ENCODE measurements at places on chromosomes 2 and 18. TPM values are rescaled to one million over a fixed set of nuclear protein-coding genes. Genes with fewer than 3 reads are reported as not detected.

GRCh38 chr2:6833300-6833604 is 32.5 kb downstream of the CMPK2 start:
- DNase-seq, result no peak

DNA sequence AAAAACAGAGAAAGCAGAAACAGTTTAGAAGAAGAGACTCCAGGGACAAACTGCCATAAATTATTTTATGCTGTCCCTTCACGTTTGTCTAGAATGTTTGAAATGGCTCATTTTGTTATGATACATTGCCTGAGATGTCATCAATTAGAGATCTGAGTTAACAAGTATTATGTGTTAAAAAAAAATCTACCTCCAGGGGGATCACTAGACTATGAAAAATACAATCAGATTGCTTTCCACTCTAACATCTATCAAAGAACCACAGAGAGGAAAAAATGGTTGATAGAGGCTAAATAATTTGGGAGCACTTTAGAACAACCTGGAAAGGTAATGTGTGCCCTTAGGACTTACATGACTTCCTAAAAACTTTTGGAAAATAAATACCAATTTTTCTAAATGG is 103.8 kb upstream of the CCDC150 start:
- DNase-seq, result no peak

GRCh38 chr2:54626884-54627283 is 96.6 kb upstream of the EML6 start:
- DNase-seq, result no peak

DNA sequence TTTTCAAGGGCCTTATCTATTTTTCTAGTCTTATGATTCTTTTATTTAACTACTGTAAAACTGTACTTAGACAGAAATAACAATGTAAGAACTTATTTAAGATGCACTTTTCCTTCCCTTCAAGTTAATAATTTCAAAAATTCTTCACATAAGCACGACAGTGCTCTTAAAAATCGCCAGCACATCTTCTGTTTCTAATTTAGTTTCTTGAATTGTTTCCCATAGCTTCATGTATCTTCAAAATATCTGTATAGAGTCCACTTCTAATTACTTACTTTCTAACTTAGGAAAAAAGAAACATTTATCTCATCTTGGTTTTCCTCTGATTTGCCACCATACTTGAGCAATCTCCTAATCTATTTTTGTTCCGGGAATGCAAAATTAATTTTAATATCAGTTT is 196.1 kb downstream of the BABAM2 start:
- no peak for DNase-seq

GRCh38 chr2:64779117-64779690 is 125.5 kb upstream of the SERTAD2 start:
- peak; percentile 49 for DNase-seq

DNA sequence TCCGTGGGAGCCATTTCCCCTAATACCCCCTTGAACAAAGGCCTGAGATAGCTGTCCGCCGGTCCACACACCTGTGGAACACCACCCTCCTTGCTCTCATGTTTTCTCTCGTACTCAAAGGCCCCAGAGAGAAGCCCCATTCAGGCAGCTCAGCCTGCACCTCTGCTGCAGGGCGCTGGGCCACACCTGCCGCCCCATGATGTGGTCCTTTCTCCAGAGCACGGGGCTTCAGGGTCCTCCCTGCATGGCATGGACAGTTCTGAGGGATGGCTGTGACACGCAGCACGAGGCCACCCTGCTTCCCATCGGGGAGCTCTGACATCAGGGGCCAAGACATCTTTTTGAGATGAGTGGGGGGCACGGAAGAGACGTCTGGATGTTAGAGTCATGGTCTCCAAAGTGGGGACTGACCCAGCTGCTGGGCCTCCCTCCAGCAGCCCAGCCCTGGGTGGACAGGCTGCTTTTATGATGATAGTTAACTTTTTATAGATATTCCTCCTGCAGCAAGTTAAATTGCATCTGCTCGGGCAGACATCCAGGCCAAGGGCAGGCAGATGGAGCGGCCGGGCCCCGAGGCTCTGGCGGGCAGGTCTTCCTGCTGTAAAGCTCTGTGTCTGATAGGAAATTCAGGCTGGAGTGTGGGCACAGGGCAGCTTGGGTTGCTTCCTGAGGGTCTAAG is 56.7 kb downstream of the SDC1 start:
- no peak for DNase-seq

DNA sequence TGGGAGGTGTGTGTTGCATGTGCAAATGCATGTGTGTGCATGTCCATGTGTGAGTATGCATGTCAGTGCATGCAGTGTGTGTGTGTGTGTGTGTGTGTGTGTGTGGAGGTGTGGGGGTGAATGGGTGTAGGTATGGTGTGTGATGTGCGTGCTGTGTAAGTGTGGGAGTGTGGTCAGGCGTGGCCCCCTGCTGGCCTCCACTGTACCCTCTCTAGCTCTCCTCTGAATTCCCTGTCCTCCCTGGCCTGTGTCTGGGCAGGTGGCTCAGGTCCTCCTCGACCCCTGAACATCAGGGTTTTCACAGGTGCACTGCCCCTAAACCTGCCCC is 230.2 kb downstream of the CELF4 start:
- DNase-seq, result no peak

DNA sequence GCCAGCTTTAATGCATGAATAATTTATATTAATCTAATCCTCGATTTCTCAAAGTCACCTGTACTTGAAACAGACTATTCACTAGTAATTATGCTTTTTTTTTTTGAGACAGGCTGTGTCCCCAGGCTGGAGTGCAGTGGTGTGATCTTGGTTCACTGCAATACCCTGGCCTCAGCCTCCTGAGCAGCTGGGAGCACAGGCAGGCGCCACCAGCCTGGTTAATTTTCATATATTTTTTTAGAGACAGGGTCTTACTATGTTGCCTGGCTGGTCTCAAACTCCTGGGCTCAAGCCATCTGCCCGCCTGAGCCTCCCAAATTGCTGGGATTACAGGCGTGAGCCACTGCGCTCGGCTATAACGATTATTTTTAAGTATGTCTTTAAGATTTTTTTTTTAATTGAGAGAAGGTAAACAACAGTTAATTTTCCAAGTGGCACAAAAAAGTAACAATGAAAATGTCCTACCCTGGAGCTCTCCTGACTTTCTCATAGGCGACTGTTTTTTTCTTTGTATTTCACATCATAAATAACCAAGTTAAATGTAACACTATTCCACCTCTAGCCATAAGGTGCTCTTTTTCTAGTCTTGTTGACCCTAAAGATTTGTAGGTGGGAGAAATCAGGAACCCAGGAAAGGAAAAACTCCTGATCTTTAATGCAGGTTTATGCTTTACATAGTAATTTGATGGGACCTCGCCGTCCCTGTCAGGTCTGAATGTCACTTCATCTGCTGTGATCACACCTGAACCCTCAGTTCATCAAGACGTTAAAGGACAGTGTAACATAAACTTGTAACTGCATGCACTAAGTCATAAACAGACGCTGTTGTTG is 1.3 kb upstream of the ANKRD12 start:
- DNase-seq, result no peak

GRCh38 chr2:59461127-59461526 is 1092.3 kb downstream of the BCL11A start:
- no peak for DNase-seq

Gene ERMN
- not detected for total RNA-seq

GRCh38 chr18:70250781-70251180 is 38.1 kb upstream of the SOCS6 start:
- DNase-seq, result no peak

Gene ANKZF1
- total RNA-seq, result 74.4 TPM

- peak; percentile 13 for DNase-seq
These were observed 32.1 kb upstream of the MAPK4 start for GRCh38 chr18:50527636-50528307.

Gene SDC1
- total RNA-seq, result 1,059 TPM

Gene KRTCAP3
- total RNA-seq, result 65.7 TPM

DNA sequence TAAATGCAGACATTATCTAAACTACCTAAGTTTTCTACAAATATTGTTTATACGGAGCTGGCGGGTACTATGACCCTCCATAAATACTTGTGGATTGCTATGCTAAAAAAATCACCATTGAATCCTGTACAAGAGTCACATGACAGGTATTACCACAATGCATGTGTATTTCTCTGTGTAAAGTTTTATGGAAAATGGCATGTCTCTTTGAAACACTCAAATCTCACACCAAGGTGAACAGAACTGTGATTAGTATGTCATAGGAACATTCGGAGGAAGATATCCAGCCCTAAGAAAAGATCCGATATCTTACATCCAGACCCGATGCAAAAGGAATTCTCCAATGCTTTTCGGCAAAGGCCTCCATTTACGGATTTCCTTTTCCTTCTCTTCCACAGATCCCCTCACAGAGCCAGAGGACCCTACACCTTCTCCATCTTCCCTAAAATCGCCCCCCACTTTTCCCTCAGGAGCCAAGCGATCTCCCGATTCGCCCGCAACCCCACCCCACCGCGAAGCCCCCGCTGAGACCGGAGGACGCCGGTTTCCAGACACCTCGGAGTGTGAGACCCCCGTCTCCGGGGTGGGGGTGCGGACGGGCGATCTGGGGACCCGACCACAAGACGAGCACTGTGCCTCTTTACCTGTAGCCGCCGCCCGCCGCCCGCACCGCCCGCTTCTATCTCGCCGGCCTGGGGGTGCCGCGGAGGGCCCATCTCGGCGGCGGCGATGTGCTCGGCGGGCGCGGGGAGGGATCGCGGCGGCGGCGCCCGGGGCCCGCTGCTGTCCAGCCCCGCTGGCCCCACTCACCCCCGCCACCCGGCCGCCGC is 1.2 kb downstream of the SAP130 start:
- DNase-seq, result no peak

GRCh38 chr18:74273394-74273793 is 18.4 kb downstream of the CYB5A start:
- no peak for DNase-seq

DNA sequence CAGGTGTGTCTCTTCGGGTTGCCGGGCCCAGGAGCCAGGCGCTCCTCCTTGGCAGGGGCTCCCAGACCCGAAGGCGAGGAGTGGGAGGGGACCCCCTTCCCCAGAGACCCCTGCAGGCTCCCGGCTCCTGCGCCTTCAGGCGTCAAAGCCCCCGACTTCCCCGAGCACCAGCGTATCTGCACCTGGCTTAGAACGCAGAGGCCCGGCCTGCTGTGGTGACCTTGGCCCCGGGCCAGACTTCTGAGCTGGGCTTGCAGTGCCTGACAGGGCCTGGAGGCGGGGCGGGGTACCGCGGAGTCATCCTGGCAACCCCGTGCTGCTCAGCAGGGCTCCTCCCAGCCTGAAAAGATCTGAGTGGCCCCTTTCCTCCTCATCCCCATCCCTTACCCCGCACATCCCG is 27.0 kb downstream of the SKA1 start:
- peak; percentile 50 for DNase-seq

Gene ACMSD
- total RNA-seq, result 47.0 TPM

GRCh38 chr2:71952572-71953188 is 195.0 kb downstream of the CYP26B1 start:
- no peak for DNase-seq

DNA sequence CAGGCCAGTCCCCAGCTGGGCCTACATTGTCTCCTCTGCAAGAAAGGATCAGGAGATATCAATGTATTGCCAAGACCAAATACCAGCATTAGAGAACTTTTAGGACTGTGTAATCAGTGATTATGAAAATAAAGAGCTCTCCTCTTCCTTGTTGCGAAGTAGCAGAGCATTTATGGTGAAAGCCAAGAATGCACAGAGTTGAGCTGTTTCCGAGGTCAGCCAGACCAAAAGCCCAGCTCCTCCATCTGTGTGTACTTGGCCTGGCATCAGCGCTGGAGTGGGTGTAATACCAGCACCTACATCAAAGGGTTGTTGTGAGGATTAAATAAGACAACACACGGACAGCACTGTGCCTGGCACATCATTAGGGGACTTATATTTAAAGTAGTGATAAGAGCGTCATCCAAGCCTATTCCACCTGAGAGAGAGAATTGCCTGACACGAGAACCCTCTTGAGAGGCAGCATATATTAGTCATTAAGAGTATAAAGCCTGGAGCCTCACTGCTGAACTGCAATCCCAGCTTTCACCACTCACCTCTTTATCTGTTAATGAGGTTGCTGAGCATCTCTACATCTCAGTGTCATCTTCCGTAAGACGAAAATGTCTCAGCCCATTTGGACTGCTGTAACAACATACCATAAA is 7.4 kb upstream of the SLC16A14 start:
- DNase-seq, result no peak

GRCh38 chr2:28382755-28383154 is 9.9 kb upstream of the FOSL2 start:
- DNase-seq, result peak; percentile 68

Gene REG3A
- total RNA-seq, result 2.9 TPM

Gene KCNG3
- total RNA-seq, result 0.12 TPM

Gene SNED1
- 40.9 TPM for total RNA-seq

- peak; percentile 13 for DNase-seq
These were observed at the start of gene LRP1B for GRCh38 chr2:142131010-142131669. Gene LRP1B (minus strand): TSS chr2:142131016. CDS start chr2:142130729, 287 bp downstream.

Gene SNTG2
- 2.0 TPM for total RNA-seq

Gene DSG2
- 103 TPM for total RNA-seq

DNA sequence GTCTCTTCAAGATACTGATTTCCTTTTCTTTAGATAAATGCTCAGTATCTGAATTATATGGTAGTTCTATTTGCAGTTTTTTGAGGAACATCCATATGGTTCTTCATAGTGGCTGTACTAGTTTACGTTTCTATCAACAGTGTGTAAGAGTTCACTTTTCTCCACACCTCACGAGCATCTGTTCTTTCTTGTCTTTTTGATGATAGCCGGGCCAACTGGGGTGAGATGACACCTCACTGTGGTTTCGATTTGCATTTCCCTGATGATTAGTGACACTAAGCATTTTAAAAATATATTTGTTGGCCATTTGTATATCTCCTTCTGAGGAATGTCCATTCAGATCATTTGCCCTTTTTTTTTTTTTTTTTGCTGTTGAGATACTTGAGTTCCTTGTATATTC is 458.8 kb downstream of the SETBP1 start:
- no peak for DNase-seq

Gene PROKR1
- total RNA-seq, result not detected

Gene SERPINB12
- not detected for total RNA-seq

GRCh38 chr2:10521356-10522169 is 73.4 kb upstream of the ODC1 start:
- no peak for DNase-seq

DNA sequence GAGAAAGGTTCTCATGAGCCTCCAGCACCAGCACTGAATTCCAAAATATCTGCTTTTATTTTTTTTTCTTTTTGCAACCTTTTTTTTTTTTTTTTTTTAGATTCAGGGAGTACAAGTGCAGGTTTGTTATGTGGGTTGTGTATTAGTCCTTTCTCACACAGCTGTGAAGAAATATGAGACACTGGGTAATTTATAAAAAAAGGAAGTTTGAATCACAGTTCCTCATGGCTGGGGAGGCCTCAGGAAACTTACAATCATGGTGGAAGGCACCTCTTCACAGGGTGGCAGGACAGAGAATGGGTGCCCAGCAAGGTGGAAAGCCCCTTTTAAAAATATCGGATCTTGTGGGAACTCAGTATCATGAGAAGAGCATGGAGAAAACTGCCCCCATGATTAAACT is 7.9 kb upstream of the TMX3 start:
- no peak for DNase-seq

GRCh38 chr2:144183727-144184126 is 336.2 kb downstream of the ZEB2 start:
- no peak for DNase-seq

Gene STPG4
- total RNA-seq, result 0.20 TPM

Gene RAB27B
- total RNA-seq, result 16.6 TPM

Gene KCNJ3
- 5.3 TPM for total RNA-seq
